ENCODE measurements at places on chromosomes 3 and 15.

GRCh38 chr3:178558637-178559036 lies 22.4 kb downstream of the KCNMB2 start:
- DNase-seq, result no peak

DNA sequence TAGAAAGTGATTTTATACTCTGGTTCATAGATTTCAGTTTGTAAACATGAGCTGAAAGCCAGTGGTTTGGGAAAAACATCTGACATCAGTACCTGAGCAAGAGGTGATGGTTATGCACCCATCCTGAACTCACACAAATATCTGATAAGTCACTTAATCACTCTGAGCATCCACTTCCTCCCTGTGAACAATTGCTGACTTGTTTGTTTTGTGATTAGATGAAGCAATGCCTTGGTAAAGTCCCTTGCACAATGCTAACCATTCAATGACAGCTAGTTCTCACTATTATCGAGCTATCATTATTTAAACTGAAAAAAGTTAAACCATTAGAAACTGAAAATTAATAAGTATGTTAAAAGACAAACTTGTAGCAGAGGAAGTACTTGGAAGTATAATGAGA lies 303.0 kb downstream of the PLOD2 start:
- DNase-seq, result no peak

- no peak for DNase-seq
Measured at GRCh38 chr15:32003558-32003957, 26.8 kb upstream of the CHRNA7 start.

GRCh38 chr15:100926971-100927756 lies 8.0 kb downstream of the LRRK1 start:
- DNase-seq, result no peak

- DNase-seq, result no peak
Measured at GRCh38 chr15:43775411-43775965, 1.3 kb downstream of the ELL3 start.

DNA sequence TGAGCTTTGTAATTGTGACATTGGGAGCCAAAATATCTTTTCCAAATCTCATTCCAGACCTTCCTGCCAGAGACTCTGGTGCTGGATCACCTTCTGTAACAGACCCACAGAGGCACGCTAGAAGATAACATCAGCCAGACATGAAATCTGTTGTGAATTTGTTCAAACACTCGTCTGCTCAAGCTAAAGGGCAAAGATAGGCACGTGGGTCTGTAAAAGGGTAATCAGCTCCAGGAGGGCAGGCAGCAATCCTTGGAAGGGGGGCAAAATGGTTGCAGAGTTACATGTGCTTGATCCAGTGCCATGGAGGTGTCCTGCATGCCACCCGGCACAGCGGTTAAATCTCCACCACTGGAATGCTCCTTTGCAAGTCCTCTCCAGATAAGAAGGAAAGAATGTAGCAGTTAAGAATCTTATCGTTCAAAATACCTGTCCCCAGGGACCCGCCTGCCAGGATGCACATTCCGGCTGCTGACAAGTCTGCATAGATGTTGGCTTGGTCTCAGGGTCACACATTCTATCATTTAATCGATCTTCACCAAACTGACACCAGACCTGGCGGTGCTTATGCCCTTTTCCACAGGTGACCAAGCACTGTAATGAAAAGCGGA lies 74.8 kb downstream of the ADAMTS9 start:
- DNase-seq, result no peak

- DNase-seq, result no peak
Measured at GRCh38 chr3:87201727-87202126, 25.4 kb upstream of the CHMP2B start.

- DNase-seq, result no peak
Measured at GRCh38 chr15:28921336-28921735, 35.6 kb downstream of the APBA2 start.

GRCh38 chr3:25725810-25726209 lies 57.4 kb downstream of the NGLY1 start:
- no peak for DNase-seq
